ENCODE measurements at places on chromosomes 13 and 19.

DNA sequence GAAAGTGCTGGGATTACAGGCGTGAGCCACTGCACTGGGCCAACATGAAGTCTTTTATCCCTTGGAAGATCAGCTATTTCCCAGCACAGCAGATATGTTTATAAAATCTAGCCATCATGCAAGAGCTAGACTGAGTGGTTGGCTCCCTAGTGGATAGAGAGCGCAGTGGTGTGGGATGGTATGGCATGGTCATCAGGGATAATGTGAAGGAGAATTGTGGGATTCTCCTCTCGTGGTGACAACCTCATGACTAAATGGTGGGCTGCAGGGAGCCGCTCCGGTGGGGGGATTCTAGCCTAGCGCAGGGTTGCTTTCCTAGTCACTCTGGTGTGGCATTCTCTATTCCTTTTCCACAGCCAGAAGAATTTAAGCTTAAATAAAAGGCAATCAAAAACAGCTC, 43.3 kb upstream of the GPI start:
- no peak for DNase-seq

DNA sequence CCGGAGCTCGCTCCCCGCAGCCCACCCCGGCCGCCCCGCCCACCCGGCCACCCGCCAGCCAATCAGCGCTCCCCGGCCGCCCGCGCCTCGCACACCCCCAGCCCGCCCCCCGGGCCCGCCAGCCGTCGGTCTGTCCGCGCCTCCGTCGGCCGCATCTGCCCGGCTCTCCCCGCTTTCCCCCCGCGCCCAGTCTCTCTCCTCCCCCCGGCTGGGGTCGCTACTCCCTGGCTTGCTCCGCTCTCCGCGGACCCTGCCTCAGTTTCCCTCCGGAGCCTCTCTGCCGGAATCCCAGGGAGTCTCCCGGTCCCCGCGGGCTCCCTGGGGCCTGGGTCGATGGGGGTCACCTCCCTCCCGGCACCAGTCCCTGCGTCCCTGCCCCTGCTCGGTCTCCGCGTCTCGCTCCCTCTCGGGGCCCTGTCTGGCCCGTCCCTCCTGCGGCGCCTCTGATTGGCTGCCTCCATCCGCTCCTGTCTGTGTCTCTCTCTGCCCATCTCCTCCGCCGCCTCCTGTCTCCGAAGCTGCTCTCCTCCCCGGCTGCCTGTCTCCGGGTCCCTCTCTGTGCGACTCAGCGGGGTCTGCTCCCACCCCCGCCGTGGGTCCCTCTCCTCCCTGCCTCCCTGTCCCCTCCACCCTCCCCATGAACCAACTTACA, 484 bp downstream of the IL11 start:
- DNase-seq = no peak

GRCh38 chr13:108983273-108983672, 353.9 kb downstream of the MYO16 start:
- DNase-seq = no peak

- DNase-seq = no peak
Measured at GRCh38 chr13:50576156-50576555, 267.3 kb downstream of the DLEU7 start.

DNA sequence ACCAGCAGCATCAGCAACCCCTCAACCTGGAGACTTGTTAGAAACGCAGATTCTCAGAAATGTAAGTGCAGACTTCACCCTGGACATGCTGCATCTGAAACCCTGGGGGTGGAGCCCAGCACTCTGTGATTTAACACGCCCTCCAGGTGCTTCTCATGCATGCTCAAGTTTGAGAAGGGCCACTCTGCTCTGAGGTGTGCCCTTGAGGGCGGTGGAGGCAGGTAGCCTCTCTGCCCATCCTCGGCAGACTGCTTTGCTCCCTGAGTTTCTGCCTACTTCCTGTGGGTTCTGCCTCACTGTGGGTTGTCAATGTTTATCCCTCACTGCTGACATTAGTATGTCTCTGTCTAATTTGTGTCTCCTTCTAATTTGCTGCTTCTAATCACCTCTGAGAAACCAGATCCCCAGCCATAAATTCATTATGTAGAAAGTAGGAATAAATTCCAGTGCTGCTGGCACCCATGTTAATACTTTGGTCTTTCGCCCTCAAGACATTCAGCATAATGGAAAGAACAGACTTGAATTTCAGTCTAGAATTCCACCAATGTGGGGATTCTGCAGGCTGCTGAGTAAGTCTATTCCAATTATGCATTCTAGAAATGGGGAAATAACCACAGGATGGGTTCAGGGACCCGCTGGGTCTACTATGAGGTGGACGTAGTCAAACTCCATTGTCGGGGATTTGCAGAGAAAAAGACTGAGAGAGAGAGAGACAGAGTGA, 51.3 kb upstream of the CYSLTR2 start:
- DNase-seq = no peak
